ENCODE measurements at places on chromosomes 1 and 21. TPM values are rescaled to one million over a fixed set of nuclear protein-coding genes. Genes with fewer than 3 reads are reported as not detected.

Gene S100A14
- 13.5 TPM for total RNA-seq

Gene CHRNB2
- 0.05 TPM for total RNA-seq

- H3K36me3 ChIP-seq, result no peaks in the 10 kb centered on the region
- H3K4me1 ChIP-seq, result peaks cover 16% of the 10 kb centered on the region
These were observed 75.8 kb downstream of the ATP1A1 start for GRCh38 chr1:116448785-116449385.

Gene CACHD1
- 10.8 TPM for total RNA-seq

GRCh38 chr1:182766050-182766449 is 23.5 kb upstream of the NPL start:
- H3K27ac ChIP-seq, result no peak overlapping the region
- no peak overlapping the region for H3K4me3 ChIP-seq
- no peaks in the 10 kb centered on the region for H3K27me3 ChIP-seq

Gene TOR1AIP1
- 86.4 TPM for total RNA-seq

DNA sequence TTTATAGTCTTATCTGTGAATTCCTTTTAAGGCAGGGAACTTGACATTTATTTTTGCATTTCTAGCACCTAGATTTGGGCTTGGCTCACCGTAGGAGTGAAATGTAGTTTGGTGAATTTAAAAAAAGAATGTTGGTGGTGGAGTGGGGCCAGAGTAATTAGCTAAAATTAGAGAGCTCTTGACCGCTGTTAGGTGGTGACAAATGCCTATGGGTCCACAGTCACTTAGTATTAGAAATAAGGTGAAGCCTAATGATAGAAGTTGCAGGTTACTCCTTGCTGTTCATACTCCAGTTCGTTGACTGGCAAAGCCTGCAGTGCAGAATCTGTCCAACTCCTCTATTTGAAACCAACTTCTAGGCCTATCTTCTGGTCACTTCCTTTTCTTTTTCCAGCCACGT is 318.8 kb upstream of the NRIP1 start:
- no peak overlapping the region for H3K27ac ChIP-seq
- H3K4me1 ChIP-seq, result no peaks in the 10 kb centered on the region
- H3K4me3 ChIP-seq, result no peak overlapping the region
- no peaks in the 10 kb centered on the region for H3K27me3 ChIP-seq
- no peaks in the 10 kb centered on the region for H3K36me3 ChIP-seq
